ENCODE measurements at places on chromosomes 1 and 21. TPM values are rescaled to one million over a fixed set of nuclear protein-coding genes. Genes with fewer than 3 reads are reported as not detected.
A peak's percentile ranks its signal among the peaks of the same experiment; 100 is the strongest.

DNA sequence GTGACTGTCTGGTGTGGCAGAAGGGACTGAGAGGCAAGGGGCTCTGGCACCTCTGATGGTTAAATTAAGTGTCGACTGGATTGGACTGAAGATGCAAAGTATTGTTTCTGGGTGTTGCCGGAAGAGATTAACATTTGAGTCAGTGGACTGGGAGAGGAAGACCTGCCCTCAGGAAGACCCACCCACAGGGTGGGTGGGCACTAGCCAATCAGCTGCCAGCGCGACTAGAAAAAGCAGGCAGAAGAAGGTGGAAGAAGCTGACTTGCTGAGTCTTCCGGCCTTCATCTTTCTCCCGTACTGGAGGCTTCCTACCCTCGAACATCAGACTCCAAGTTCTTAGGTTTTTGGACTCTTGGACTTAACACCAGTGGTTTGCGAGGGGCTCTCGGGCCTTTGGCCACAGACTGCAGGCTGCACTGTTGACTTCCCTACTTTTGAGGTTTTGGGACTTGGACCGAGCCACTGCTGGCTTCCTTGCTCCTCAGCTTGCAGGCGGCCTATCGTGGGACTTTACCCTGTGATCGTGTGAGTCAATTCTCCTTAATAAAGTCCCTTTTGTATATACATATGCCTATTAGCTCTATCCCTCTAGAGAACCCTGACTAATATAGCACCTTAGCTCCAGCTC lies 79.6 kb downstream of the KAZN start:
- no peak for DNase-seq

GRCh38 chr1:1387098-1388077 lies 11.7 kb downstream of the CCNL2 start:
- no peak for DNase-seq

- peak; percentile 25 for DNase-seq
These were observed 1755.4 kb downstream of the PLA2G4A start for GRCh38 chr1:188584119-188584518.

The OPTC gene
- total RNA-seq, result not detected

The CFHR3 gene
- not detected for total RNA-seq

The C21orf91 gene
- 1.8 TPM for total RNA-seq

All from G401 (cell line).